ENCODE measurements at places on chromosomes 2 and 18. TPM values are rescaled to one million over a fixed set of nuclear protein-coding genes. Genes with fewer than 3 reads are reported as not detected.

Gene SP5
- total RNA-seq = not detected

Gene SULT1C2
- total RNA-seq = not detected

Gene DSG3
- not detected for total RNA-seq

Gene IL1A
- 0.23 TPM for total RNA-seq

Gene EPC2
- 19.4 TPM for total RNA-seq

Gene PRKAG3
- not detected for total RNA-seq

Gene AFTPH
- 32.9 TPM for total RNA-seq

Gene ALLC
- not detected for total RNA-seq

Gene IMP4
- 115 TPM for total RNA-seq

Gene CPO
- not detected for total RNA-seq

Gene HOXD4
- not detected for total RNA-seq

Gene DNAJC5G
- not detected for total RNA-seq

Gene DPYSL5
- not detected for total RNA-seq

Gene SEMA4C
- 11.6 TPM for total RNA-seq

Gene LYPD6
- not detected for total RNA-seq

Gene GATA6
- not detected for total RNA-seq

Gene ZNF385B
- not detected for total RNA-seq

Gene PPP1R7
- total RNA-seq = 86.4 TPM

Gene EGR4
- 0.09 TPM for total RNA-seq

Gene LBX2
- total RNA-seq = 2.4 TPM

Gene LINC00305
- total RNA-seq = not detected

Gene LOXHD1
- total RNA-seq = 0.26 TPM

Gene LYPD1
- not detected for total RNA-seq

Gene POTEI
- not detected for total RNA-seq

Gene OTX1
- 0.58 TPM for total RNA-seq

Gene AGXT
- total RNA-seq = not detected

Gene ARHGAP28
- not detected for total RNA-seq

Gene SEC11C
- 57.9 TPM for total RNA-seq

Gene UGT1A4
- total RNA-seq = not detected

Gene SCN2A
- not detected for total RNA-seq

Gene TFCP2L1
- 0.14 TPM for total RNA-seq

Gene KCNIP3
- total RNA-seq = not detected

Gene AOX1
- total RNA-seq = not detected

Gene ACADL
- total RNA-seq = not detected

Gene SIX3
- 0.21 TPM for total RNA-seq

Gene TMEM200C
- total RNA-seq = not detected

Gene FSIP2
- total RNA-seq = 0.09 TPM

Gene RAD51AP2
- not detected for total RNA-seq

Gene UGT1A5
- total RNA-seq = not detected

Gene TEX44
- not detected for total RNA-seq

Gene TMEM37
- not detected for total RNA-seq

Gene RASGRP3
- 15.2 TPM for total RNA-seq
